MG63 (cell line): ENCODE measurements at places on chromosomes 2 and 18.

DNA sequence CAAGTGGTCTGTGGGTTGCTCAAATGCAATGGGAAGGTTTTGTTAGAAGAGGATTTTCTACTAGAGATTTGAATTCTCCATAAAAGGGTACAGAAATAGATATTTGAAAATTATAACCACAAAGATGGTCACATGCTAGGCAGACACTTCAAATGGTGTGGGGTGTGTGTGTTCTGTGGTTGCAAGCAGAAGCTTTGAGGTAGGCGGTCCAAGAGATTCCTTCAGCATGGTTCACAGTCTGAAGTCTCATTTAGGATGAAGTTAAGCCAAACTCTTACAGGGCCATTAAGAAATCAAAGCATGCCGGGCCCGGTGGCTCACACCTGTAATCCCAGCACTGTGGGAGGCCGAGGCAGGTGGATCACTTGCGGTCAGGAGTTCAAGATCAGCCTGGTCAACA is 38.3 kb upstream of the RMDN2 start:
- peak; percentile 17 for DNase-seq

DNA sequence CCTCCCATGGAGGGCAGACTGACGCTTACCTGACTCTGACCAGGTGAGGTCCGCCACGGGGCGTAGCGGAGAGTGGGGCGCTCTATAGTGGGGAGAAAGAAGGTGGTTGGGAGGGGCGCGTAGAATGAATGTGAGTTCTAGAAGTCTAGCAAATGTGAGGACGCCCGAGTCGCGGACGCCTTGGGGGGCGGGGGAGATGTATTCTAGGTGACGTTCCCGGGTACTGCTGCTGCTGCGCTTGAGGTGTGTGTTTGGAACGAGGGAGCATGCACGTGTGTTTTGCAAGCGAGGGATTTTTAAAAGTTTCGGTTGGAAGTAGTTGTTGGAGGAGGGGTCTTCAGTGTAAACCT is 758 bp downstream of the RIF1 start:
- DNase-seq, result peak; percentile 48

- DNase-seq, result no peak
Observed at GRCh38 chr2:239956818-239957261, 68.3 kb downstream of the NDUFA10 start.

DNA sequence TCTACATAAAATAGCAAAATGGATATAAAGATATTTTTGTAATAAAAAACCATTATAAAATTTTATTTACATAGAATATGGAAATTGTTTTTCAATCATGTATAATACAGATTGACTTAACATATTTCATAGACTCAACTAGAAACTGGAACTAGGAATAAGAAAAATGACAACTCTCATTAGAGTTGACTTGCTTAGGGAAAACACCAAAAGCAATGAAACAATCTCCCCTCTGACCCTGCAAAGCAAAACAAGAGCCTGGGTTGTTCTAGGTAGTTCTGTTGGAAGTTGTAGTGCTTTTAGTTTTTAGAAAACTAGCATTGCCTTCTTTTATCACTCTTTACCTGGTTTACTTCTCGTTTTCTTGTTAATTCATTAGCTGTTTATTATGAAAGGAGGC is 32.2 kb upstream of the MTIF2 start:
- DNase-seq, result no peak

DNA sequence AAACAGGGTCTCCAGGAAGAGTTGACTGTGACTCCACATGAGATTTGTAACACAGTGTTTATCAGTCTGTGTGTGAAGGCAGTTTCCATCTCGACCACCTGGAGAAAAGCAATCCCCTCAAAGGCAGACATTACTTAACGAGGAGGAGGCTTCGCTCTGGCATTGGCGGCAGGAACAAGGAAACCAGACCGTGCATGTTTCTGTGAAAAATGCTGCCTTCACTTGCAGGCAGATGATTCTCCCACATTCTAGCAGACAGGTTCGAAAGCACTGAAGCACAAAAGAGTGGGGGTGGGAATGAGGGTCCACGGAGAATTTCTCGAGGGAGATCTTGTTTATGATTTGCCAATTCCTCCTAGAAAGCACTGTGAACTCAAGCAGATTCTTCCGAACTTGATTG is 414.0 kb downstream of the SLC4A3 start:
- no peak for DNase-seq

- peak; percentile 23 for DNase-seq
Observed at GRCh38 chr2:140178234-140178633, 1398.0 kb upstream of the NXPH2 start.

- no peak for DNase-seq
Observed at GRCh38 chr2:182784777-182785176, 68.7 kb downstream of the DNAJC10 start.

DNA sequence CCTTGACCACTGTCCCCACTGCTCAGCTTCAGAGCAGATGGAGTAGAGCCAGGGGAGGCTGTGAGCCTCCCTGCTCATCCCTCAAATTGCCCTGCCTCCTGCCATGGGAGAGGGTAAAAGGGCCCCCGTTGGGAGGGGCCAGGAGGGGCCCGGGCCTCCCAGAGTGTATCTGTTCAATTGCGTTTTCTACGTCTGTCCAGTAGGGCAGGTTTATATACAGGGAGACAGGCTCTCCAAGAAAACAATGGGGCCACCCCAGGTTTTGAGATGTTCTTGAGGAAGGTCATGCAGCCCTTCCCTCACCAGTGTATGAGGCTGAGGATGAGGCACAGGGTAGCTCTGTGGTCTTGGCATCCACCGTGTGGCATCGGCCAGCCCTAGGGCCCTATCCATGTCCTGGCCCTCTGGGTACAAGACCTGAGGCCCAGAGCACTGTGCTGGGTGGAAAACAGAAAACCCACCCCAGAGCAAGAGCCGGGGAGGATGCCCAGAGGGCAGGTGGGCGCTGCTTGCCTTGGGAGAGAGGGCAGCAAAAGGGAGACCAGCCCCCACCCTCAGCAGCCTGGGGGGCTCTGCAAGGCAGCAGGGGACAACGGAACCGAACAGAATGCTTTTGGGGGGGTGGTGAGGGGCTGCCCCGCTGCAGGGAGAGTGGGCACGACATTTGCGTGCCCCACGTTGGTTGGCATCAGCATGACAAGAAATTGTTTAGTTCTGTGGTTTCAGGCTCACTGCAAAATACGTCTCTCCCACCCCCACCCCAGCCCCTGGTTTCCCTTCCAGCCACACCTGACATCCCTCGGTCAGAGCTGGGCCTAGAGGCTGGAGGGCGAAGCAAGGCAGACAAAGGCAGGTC is 141.5 kb downstream of the ACOXL start:
- DNase-seq, result no peak
